Tibial artery (tissue), 4 donors: ENCODE measurements at places on chromosomes 1 and 21.

- no peak for DNase-seq
Measured at GRCh38 chr1:57474137-57474750, 50.4 kb upstream of the DAB1 start.

GRCh38 chr1:169472738-169473137 is 13.0 kb downstream of the SLC19A2 start:
- no peak for DNase-seq

DNA sequence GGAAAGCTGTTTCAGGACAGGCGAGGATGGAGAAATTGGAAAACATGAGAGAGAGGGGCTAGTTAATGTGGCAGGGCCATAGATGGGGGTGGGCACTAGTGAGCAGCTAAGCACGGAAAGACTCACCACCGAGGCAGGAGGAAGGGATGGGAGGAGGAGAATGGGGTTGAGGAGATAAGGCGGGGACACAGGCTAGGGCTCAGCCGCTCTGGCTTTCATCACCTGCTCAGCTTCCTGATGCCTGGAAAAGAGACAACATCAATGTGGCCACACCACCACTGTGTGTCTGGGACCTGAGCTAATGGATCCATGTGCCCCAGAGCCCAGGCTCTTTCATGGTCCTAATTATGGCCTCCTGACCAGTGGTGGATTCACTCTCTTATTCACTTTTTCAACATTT is 27.6 kb downstream of the PMVK start:
- no peak for DNase-seq

- no peak for DNase-seq
Measured at GRCh38 chr1:90048043-90048442, 53.1 kb downstream of the ZNF326 start.

DNA sequence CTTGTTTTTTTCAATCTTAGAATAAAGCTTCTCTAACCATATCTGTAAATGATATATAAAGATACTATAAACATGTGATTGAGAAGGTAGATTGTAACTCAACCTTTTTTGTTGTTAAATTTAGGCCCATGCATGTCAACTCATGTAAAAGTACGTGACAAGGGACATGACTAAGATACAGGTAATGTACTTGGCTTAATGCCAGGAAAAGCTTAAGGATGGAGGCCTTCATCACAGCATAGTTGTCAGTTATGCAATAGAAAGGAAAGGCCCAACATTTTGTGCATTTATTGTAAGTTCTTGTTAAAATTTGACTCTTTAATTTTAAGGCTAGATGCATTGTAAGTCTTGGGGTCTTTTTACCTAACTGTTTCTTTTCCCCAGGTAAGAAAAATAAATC is 305.1 kb downstream of the LTN1 start:
- no peak for DNase-seq
